SK-N-SH treated with all-trans-retinoic acid at 6 μM for 48 hours (cell line): ENCODE measurements at places on chromosomes 4 and X.

DNA sequence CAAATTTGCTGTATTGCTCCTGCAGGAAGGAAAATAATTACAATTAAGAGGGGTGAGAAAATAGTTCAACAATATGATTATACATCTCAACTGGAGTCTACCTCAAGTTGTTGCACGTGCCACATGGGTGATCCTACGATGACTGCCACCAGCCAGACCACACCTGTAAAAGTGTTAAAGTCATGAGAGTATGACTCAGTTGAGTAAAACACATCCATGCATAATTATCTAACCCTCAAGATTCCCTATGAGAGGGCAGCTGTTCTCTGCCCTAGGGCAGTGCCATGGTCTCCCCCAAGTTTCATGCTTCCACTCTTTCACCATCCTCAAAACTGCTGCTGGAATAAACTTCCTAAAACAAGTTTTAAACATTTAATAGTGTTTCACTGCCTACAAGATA, 44.1 kb downstream of the QRFPR start:
- ATAC-seq, result no peak

DNA sequence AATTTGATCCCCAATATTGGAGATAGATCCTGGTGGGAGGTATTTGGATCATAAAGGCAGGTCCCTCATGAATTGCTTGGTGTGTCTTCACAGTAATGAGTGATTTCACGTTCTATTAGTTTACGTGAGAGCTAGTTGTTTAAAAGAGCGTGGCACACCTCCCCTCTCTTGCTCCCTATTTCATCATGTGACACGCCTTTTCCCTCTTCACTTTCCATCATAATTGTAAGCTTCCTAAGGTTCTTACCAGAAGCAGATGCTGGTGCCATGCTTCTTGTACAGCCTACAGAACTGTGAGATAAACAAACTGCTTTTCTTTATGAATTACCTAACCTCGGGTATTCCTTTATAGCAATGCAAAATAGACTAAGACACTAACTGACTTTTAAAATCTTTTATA, 34.0 kb upstream of the FMR1 start:
- ATAC-seq, result no peak

GRCh38 chr4:138475116-138475515, 233.0 kb upstream of the SLC7A11 start:
- ATAC-seq, result no peak

- no peak for ATAC-seq
These were observed 5.4 kb upstream of the NEUROG2 start for GRCh38 chr4:112521123-112522023.

GRCh38 chr4:10981096-10981495, 296.5 kb upstream of the CLNK start:
- no peak for ATAC-seq
